ENCODE measurements at places on chromosomes 6 and 20.

DNA sequence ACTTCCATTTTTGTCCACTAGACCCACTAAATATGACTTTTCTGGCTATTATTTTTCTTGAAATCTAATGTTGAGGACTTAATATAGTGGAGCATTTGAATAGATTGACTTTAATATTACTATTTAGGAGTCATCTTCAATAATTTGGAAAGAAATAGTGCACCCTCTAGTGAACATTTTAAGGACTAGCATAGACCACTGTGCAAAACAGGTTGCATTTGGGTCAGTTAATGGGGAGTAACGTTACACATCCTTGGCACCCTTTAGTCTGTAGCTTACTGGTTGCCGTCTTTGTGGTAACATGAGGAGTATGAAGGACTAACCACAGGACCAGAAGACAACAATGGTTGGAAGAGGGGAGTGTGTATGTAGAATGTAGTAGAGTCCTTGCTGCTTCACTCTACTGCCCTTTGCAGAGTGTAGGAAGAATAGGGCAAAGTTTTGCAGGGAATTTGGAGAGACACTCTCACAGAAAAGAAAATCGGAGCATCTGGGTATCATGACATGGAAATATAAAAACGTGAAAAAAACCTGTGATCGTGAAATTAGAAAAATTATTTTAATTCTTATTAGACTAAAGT lies 25.2 kb downstream of the RFPL4B start:
- no peak for DNase-seq

- DNase-seq: no peak
Observed at GRCh38 chr20:48826069-48826468, 1.7 kb downstream of the PREX1 start.

- no peak for DNase-seq
Observed at GRCh38 chr6:3355358-3356055, 96.8 kb downstream of the PSMG4 start.

DNA sequence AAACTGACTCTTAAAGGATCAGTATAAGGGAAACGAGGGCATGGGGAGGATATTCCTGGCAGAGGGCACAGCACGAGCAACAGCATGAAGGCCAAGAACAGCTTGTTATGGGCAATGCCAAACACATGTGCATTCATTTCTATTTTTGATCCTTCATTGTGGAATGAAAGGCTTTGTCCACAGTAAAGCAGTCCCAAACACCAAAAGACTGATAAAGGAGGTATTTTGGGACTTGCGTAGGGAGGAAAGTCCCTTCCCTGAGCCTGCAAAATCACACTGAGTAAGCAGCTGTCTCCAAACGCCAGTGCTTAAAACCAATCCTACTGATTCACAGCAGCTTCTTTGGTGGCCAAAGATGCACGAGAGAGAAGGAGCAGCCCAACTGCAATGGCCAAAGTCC lies 138.2 kb downstream of the UNC5CL start:
- no peak for DNase-seq

- no peak for DNase-seq
Observed at GRCh38 chr6:13053006-13053461, 275.3 kb downstream of the TBC1D7 start.

DNA sequence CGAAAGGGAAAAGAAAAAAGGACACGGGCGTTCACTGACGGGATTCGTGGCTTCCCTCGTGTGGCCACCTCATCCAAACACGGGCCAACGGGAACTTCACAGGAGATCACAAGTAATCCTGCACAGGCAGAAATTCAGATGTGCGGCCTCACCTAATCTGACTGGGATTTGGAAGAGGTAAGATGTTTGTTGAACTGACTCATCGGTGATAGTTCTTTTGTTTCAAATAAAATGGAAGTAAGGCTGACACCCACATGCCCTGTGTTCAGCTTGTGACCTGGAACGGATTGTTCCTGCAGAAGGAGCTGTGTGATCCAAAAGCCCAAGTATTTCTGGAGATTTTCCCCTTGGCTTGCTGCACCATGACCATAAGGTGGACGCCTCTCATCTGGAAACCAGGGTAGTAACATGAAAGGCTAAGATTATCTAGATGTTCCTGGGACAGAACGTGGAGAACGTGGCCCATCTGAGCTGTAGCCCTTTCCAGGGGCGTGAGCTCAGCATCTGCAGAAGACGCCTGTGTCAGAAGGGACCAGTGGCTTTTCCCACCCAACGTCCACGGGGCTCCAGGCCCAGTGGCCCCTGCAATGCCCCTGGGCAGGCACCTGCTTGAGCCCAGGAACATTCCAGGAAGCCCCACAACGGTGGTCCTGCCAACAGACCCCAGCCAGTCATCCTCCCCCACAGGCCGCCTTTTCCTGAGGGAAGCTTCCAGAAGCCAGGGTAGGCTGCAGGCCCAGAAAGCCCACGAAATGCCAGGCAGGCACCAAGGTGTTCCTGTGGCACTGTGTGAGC lies 39.7 kb downstream of the DLL1 start:
- no peak for DNase-seq

DNA sequence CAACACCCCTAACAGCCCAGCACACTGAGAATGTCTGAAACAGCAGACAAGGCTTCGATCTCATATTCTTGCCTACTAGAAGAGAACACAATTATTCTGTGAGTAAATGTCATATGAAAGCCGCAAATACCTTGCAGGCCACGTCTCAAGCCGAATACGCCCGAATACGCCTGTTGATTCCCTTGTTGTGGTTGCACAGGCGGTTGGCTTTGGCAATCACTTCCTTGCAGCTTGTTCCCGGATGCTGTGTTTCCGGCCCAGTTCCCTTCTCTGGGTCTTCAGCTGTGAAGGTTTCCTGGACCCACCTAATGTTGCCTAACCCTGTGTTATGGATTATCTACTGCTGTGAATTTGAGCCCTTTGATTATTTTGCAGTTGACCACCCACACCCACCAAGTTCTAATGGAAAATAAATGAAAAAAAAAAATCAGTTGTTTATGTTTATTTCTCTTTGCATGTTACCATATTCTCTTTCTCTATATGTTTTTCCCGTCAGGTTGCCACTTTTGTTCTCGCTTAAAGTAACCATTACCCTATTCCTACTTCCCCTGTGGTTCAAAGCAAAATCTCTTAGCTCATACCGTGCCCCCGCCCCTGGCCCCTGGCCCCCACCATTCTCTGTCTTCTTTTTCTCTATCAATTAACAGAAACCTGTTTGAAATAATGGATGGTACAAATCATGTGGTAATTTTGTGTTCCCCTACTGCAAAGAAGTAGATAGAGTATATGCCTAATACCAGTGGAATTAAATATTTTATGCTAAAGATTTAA lies 172.4 kb downstream of the ADGB start:
- DNase-seq: peak; percentile 2

DNA sequence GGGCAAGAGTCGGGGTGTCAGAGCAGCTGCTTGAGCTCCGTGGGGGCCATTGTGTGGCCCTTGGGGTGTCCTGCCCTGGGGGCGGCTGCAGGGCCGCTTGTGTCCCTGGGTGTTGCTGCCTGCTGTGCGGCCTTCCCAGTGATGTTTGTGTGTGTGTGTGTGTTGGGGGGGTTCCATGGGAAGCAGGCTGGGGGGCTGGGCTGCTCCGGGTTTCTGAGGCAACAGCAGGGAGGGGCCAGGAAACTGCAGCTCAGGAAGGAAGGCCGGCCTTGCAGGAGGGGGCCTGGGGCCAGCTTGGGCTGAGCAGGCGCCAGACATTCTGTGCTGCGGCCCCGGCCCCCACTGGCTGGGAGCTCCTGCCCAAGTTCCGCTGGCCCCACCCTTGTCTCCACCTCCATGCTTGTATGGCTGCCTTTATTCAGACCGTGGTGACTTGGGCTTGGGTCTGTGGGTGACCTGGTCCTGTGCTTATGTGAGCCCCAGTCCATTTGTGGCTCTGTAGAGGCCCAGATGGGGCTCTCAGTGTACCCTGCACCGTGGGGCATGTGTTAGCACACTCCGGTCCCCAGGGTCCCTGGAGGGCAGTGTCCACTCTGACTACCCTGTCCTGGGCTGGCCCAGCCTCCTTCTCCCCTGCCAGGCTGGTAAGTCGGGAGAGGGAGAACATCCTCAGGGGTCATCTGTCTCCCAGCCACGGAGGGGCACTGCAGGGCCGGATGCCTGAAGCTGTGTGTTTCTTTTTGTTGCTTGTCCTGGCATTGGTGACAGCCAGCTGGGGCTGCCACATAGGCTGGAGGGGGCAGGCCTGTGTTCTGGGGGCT lies 4.6 kb upstream of the SOX18 start:
- no peak for DNase-seq

GRCh38 chr6:104256646-104257045 lies 603.1 kb downstream of the HACE1 start:
- DNase-seq: no peak

DNA sequence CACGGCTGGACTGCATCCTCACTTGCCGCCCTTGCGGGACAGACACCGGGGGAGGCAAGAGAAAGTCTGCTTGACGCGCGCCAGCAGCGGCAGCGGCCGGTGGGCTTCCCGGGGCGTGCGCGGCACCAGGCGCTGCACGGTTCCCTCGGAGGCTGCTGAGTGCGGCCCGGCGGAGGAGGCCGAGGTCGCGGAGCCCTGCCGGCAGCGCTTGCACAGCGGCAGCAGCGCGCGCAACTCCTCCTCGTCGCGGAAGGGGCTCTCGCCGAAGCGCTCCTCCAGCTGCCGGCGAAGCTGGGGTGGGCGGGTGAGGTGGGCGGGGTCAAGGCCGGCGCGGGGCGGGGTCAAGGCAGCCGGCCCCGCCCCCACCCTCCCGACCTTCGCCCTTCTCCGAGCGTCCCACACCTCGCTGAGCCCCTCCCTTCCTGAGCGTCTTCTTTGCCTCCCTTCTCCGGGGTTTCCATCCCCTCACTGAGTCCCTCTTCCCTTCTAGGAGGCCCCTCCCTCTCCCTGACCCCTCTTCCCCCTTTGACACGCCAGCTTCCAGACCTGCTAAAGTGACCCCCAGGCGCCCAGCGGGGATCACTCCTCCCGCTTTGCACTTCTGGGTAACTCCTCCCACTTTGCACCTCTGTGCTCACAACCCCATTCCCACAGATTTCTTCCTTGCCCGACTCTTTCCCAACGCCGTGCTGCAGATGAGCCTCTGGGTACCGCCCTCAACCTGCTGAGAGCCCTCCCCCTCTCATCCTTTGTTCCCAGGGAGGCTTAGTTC lies 8.8 kb downstream of the DUSP15 start:
- DNase-seq: peak; percentile 33

- DNase-seq: no peak
Observed at GRCh38 chr20:58208944-58209343, 19.5 kb downstream of the ANKRD60 start.

DNA sequence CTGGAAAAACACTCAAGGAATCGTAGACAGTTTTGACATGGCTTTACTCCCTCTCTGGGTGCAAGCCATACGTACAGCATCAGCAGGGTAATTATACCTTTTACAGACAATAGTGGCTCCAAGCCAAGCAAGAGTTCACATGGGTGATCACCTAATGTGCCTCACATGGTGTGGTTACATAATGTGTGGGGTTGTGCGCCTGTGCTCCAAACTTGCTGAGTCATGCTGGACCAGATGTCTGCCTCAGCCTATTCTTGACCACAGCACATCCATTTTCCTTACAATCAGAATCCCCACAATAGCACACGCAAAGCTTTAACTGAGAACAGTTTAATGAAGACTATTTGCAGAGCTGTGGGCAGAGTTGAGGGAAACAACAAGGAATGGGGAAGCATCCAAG lies 74.5 kb downstream of the ALDH8A1 start:
- DNase-seq: no peak

DNA sequence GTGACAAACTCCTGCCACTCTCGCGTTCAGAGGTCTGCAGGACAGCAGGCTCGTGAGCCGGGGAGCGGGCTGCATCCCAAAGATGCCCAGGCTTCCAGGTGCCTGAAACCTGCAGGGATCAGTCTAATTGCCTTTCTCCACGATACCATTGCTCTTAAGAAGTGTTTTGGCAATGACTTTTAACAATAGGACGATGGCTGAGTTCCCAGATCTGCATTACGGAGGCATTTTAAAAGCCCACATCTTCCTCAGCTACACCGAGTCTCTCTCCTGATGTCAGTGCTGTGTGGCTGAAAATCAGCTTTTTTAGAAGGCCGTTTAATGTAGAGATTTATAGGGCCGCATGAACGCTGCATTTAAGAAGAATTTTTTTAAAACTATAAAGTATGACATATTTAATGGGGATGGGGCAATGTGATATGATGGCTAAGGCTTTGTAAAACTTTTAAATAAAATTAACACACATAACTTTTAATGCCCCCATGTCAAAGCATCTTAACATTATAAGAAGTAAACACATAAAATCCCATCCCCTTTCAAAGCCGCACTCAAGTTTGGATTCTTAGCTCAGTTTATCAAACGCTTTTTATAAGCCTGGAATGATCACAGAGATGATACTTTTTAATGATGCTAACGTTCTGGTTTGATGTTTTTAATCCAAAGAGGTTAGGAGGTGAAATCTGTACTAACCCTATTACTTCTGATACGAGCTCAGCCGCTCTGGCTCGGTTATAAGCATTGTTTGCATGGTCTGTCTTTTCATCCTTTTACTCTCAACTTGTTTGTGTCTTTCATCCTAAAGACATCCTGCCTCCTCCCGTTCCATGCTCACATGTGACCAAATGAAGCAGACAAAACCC lies 386.0 kb downstream of the SMOC2 start:
- DNase-seq: no peak

DNA sequence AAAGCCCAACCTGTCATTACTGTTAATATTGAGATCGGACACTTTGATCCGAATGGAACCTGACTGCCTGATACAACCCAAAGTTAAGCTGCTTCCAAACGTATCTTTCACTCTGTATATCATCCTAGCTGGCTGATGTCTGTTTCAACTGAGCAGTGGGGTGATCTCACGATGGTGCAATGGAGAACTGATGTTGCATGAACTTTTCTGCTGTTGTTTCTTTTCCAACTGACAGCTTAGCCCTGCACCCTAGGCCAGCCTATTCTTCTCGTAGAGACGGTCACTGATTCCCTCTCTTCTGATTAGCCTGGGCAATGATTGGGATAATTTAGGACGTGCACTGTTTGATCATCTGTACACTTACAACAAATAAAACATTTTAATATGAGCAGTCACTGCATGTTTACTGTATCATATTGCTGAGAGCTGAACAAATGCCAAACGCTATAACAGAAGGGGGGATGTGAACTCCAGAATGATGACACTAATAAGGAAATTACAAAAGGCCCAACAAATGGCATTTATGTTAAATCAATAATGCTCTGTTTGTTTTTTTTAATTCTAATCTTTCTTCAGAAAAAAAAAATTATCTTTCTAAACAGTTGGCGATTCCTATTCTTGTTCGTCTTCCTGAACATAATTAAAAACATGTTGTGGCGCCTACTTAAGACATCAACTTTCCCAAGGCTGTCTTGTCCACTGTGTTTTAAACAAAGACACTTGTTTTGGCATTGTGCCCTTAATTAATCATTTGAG lies 184.8 kb downstream of the ZNF217 start:
- no peak for DNase-seq
